ENCODE measurements at places on chromosomes 1 and 21.

DNA sequence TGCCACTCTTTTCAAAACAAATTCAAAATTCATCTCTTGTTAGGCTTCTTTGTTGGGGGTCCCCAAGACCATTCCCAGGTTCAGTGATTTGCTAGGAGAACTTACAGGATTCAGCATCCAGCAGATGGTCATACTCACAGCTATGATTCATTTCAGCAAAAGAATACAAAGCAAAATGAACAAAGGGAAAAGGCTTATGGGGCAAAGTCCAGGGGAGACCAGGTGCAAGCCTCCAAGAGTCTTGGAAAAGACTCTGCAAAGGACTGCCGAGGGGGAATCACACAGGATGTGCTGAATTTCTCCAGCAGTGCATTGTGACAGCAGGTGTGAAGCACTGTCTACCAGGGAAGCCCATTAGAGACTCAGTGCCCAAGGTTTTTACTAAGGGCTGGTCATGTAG is 7.3 kb downstream of the TRAF5 start:
- DNase-seq, result no peak

DNA sequence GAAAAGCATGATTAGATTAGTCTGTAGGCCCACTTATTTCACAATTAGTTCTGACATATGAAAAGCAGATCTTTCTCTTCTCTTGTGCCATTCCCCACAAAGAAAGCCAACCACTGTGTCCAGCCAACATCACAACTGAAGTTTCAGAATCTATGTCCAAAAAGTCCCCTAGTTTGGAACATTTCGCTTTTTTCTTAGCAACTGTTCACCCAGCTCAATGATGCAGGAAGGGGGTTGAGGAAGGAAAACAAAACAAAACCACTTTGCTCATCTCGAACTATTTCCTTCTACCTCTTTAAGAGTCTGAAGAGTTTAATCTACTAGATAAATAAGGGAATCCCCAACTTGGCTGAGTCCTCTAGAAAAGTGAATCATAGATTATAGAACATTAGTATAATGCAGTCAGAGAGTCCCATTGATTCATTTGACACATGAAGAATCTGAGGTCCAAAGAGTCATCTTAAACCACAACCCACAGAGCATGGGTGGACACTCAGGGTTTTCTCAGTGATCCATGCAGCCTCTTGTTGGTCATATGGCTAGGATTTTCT is 159.3 kb upstream of the SGIP1 start:
- no peak for DNase-seq

DNA sequence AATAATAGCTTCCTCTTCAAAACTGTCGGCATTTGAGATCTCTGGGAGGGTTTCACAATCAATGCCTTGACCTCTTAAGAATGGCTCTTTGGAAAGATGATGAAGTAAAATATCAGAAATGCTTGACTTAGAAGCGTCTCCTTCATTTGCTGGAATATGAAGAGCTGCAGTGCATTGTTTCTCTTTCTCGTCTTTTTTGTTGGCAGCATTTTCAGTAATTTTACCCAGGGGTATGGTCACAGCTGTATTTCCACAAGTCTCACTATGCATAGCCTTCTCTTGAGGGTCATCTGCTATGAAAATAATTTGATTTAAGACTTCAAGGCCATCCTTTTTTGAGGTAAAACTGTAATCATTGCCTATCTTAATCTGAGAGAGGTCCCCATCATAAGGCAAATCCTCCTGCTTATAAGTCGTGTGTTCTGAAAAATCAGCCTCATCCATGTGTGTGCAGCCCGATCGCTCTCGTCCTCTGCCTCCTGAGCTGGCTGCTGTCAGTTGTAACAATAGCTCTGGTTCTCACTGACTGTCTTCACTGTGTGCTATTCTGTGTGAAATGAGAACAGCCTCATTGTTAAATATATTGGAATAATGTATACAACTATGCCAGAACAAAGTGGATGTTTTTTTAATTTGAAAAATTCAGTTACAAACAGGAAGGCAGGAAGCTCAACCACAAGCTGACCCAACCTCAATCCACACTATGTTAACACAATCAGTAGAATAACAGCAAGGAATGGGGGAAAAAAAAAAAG is 4.5 kb downstream of the AKNAD1 start:
- DNase-seq, result no peak

DNA sequence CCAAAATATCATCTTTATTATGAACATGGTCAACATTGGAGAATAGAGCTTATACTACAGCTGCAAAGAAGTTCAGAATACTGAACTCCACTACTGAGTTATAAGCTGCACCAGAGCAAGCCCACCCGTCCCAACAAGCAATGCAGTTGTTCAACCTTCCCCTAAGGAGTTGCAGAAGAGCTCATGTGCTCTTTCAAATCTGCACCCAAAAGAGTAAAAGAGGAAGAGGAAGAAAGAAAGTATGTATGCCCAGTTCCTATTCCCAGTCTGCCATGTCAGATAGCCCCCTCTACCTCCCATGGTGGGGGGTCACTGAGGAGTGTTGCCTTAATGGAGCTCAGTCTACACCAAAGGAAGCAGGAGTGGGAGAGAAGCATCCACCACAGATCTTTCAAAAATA is 6.9 kb downstream of the C1orf162 start:
- no peak for DNase-seq

GRCh38 chr21:32712043-32712442 is 15.8 kb downstream of the SYNJ1 start:
- DNase-seq, result no peak

DNA sequence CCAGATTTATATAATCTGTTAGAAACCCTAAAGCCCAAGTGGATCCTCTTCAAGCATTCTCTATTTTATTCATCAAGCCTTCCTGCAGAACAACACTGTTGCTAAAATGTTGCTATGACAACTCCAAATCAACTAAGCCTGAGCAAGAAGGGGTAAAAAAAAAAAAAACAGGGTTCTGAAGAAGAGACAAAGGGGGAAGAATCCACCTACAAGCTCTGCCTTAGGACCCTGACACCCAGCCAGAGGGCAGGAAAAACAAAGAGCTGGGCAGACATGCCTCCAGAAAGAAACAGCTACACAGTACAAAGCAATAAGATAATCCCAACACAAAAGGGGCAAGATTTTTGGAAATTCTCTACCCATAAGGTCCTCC is 1.3 kb downstream of the USF1 start:
- DNase-seq, result no peak

GRCh38 chr21:28832013-28832714 is 160.5 kb downstream of the LTN1 start:
- DNase-seq, result no peak

DNA sequence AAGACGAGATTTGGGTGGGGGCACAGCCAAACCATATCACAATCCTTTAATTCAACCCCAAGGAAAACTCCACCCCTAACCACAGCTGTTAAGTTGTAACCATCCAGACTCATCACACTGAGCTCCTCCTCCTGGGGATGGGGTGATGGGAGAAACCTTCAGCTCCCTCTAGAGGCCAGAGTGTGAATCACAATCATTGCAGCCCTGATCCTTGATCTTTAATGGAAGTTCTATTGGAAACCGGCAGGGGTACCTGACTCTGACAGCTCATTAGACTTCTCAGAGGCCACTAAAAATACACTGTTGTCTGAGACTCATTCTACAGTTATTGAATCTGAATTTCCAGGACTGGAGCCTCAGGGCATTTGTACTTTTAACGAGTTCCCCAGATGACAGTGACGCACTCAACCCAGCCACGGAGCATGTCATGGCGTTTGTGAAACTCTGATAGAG is 127.2 kb downstream of the IGSF21 start:
- DNase-seq, result peak; percentile 9

DNA sequence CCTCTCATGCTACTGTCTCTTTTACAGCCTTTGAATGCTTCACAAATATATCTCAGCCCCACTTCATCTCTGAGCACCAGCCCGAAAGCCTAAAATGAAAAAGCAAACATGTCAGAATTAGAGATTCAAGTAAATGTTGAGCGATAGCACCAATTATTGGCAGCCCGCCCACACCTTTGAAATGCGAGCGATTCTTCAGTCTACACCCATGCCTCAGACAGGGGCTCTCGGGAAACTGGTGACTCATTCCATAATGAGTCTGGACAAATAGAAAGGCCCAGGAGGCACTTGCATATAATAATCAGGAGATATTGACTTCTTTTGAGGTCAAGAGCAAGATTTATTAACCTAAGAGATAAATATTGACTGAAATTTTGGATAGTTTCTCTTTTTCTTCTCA is 487.3 kb upstream of the PTBP2 start:
- DNase-seq, result peak; percentile 87

- no peak for DNase-seq
These were observed 10.7 kb upstream of the NPHP4 start for GRCh38 chr1:6002714-6003501.

- DNase-seq, result no peak
These were observed 240.4 kb downstream of the SDCCAG8 start for GRCh38 chr1:243496187-243496646.

DNA sequence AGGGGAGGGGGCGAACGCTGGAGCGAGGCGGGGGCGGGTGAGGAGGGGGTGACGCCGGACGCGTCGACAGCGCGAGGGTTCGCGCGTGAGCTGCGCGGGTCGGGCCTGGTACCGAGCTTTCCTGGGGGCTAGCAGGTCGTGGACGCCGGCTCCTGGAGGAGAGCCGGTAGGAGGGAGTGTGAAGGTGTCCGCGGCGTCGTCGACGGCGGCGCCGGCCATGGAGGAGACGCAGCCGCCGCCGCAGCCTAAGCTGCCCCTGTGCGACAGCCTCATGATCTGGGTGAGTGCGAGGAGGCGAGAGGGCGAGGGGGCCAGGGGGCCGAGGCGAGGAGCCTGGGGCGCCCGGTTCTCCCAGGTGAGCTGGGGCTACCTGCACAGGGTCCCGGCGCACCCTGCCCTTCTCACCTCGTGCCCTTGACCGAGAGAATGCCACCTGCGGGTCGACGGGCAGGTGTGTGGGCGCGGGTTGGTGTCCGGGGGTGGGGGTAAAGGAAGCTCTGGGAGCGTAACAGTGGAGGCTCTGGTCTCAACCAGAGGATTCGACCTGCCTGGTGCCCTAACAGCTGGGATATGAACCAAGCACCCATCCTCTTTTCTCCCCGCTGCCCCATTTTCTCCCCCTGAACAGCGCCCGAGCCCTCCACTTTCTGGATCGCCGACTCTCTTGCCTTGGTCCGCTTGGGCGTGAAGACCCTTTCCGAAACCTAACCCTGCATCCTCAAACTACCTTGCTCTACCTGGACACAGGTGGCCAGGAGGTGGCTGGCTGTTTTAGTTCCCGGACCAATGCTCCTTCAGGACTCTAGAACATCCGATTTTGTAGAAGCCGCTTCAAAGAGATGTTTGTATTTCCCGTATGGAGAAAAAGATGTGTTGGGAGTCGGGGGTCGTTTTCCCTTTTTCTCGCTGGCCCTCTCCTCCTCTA is at the start of gene HOOK1:
Gene HOOK1 (plus strand): TSS at position 49 of the 925 bp plus-strand sequence. CDS start 169 bp downstream, at position 218.
- no peak for DNase-seq
